HS-27A (cell line): ENCODE measurements at places on chromosomes 11 and 22.

DNA sequence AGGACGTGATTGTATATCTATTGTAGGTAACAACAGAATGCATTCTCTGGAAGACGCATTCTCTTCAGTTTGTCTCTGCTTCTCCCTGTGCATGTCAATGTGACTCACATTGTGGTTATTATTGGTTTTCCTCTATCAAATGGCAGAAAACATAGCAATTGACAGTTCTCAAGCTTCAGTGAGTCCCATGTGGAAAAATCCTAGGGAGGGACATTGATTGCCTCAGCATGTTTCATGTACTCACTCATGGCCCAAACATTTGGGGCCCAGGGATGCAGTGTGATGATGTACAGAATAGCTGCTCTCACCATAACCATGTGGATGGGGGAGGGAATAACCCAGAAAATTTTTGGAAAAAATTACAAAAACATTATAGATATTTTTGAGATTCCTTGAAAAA lies 9.3 kb upstream of the ARL14EP start:
- peak; percentile 77 for DNase-seq

DNA sequence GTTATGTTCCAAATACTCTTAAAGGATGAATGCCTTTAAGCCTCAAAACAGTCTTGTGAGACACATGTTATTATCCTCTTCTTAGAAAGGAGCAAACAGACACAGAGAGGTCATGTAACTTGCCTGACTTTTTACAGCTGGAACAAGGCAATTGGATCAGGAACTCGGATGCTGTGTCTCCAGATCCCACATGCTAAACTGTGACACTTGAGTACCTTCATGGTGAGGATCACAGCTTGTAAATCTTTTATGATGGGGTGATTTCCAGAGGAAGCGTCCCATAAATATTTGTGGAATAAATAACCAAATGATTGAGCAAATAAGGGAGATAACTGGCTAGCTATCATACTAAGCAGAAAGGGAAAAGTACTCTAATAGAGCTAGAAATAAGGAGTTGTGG lies 171.2 kb downstream of the C11orf91 start:
- DNase-seq, result no peak

- no peak for DNase-seq
These were observed 437.7 kb downstream of the SOX6 start for GRCh38 chr11:15918674-15919073.

DNA sequence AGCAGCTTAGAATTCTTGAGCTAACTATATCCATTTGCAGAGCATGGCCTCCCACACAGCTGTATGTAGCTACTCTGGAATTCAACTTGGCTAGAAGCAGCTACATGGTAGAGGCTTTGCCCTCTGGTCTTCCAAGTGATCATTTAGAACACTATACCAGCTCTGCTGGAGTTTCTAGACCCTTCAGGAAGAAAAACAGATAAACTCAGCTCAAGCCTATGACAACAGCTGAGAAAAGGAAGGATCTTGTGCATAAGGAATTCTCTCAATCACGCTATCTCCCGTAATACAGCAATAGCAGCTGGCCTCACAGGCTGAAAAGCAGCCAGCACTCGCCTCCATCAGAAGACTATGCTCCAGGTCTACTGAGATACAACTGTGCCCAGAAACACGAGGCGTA lies 50.6 kb upstream of the APOA1 start:
- no peak for DNase-seq

DNA sequence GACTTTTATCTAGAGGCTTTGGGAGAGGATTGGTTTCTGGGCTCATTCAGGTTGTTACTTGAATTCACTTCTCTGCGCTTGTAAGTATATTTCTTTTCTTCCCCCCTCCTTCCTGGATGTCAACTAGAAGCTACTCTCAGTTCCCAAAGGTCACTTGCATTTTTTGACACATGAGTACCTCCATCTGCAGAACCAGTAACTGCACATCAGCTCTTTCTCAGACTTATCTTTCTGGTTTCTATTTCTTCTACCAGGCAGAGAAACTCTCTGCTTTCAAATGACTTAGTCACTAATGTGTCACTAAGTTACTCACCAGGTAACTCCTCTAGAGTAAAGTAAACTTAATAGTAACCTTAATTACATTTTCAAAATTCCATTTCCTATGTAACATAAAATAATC lies 773.0 kb upstream of the LUZP2 start:
- no peak for DNase-seq

DNA sequence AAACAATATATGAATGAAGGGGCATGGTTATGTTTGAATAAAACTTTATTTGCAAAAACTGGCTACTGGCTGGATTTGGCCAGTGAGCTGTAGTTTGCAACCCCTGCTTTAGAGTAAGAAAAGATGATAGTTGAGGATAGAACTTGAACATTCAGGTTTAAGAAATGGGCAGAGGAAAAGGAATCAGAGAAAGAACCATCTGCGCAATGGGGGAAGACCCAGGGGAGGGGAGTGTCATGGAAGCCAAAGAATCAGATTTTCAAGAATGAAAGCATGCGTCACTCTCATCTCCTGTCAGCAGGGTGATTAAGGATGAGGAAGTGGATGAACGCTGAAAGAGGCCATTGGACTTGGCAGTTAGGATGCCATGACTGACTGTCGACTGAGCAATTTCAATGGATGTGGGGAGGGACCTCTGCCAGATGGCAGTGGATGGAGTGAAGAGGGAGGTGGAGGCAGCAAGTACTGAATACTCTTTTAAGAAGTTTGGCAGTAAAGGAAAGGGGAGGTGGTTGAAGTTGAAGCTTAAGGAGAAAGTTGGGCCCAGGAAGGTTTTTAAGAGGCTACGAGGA lies 21.2 kb downstream of the FAT3 start:
- DNase-seq, result no peak

GRCh38 chr11:73203790-73204189 lies 14.3 kb upstream of the P2RY2 start:
- no peak for DNase-seq
